ENCODE measurements at places on chromosomes 16 and 17. TPM values are rescaled to one million over a fixed set of nuclear protein-coding genes. Genes with fewer than 3 reads are reported as not detected.

SLC22A31 gene
- not detected for total RNA-seq

PIPOX gene
- 5.3 TPM for total RNA-seq

LDHD gene
- total RNA-seq, result 6.6 TPM

KRTAP2-1 gene
- not detected for total RNA-seq

TP53TG3 gene
- not detected for total RNA-seq

PRR35 gene
- total RNA-seq, result 2.0 TPM

KRTAP1-1 gene
- total RNA-seq, result not detected

ADGRG3 gene
- total RNA-seq, result 1.4 TPM

CDRT15 gene
- total RNA-seq, result not detected

NECAB2 gene
- 7.3 TPM for total RNA-seq

KCNJ2 gene
- 11.7 TPM for total RNA-seq

OR1D2 gene
- not detected for total RNA-seq
